CD4-positive, alpha-beta T cell (primary cell): ENCODE measurements at places on chromosomes 3 and 15. TPM values are rescaled to one million over a fixed set of nuclear protein-coding genes. Genes with fewer than 3 reads are reported as not detected.
A peak's percentile ranks its signal among the peaks of the same experiment; 100 is the strongest.

DNA sequence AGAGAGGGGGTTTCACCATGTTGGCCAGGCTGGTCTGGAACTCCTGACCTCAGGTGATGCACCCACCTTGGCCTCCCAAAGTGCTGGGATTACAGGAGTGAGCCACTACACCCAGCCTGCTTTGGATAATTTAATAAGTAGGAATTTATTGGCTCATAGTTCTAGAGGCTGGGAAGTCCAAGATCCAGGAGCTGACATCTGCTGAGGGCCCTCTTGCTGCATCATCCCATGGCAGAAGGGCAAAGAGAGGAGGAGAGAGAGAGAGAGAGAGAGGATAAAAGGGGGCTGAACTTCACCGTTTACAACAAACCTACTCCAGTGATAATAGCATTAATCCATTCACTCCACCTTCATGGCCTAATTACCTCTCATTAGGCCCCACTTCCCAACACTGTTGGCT is 62.0 kb upstream of the HES1 start:
- no peak for DNase-seq
- H3K4me3 ChIP-seq, result no peak overlapping the region
- H3K27me3 ChIP-seq, result peaks cover 15% of the 10 kb centered on the region
- H3K27ac ChIP-seq, result no peak overlapping the region

GRCh38 chr3:97871801-97872524 is 50.2 kb downstream of the CRYBG3 start:
- no peaks in the 10 kb centered on the region for H3K36me3 ChIP-seq
- peak overlapping the region; percentile 8 for H3K4me3 ChIP-seq
- no peaks in the 10 kb centered on the region for H3K27me3 ChIP-seq
- DNase-seq, result peak; percentile 57

- no peaks in the 10 kb centered on the region for H3K36me3 ChIP-seq
- no peak overlapping the region for H3K4me3 ChIP-seq
- no peak overlapping the region for H3K27ac ChIP-seq
- H3K4me1 ChIP-seq, result no peaks in the 10 kb centered on the region
- no peak for DNase-seq
Measured at GRCh38 chr3:40613306-40613705, 88.5 kb downstream of the ZNF621 start.

CSTA gene
- total RNA-seq, result 1.2 TPM

AADACL2 gene
- total RNA-seq, result not detected
